Aorta (tissue), 5 donors: ENCODE measurements at places on chromosomes 1 and 21.
A peak's percentile ranks its signal among the peaks of the same experiment; 100 is the strongest.

DNA sequence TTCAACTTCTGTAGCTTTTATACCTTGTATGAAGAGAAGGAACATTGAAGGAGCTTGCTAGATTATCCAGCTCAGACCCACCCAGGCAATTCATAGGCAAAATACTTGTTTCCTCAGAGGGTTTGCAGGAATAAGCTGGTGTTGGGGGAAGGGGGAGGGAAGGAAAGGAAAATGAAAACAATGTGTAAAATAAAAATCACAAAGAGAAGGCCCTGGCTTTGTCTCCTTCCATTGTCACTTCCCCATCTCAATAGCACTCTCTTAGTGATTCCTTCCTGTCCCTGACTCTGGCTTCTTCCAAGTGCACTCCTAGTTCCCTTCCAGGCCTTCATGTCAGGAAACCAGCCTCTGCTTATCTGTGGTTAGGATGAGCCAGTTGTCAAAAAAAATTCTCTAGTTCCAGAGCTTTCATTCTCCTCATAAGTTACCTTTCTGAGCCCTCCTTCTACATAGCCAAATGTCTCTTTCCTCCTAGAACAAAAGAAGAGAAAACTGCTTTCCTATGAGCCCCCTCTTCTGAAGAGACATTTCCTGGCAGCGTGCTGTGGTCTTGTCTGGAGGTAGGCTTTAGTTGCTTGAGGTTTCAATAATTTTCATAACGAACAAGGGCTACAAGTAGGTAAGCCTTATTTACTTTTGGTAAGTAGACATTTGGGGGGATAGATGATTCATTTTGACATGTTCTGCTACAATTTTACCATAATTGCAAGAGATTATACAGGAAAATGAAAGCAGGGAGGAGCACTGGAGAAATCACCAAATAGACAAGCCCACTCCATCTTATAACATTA is 45.7 kb downstream of the FASLG start:
- no peak for DNase-seq

DNA sequence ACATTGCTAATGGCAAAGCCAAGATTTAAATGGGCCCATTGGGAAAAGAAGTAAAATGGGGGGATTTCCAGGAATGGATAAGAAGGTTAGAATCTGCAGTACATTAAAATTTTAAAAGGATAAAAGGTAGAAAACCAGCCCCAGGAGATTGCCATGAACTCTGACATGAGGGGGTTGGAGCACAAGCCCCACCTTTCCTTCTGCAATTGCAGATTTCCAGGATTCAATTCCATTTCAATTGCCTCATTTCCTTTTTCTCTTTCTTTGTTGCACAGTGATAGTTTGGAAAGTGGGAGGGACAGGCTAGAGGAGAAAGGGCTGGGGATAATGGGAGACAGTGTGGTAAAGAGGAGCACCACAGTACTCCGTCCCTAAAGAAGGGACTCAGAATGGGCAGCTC is 238.5 kb upstream of the RAB4A start:
- DNase-seq: no peak

DNA sequence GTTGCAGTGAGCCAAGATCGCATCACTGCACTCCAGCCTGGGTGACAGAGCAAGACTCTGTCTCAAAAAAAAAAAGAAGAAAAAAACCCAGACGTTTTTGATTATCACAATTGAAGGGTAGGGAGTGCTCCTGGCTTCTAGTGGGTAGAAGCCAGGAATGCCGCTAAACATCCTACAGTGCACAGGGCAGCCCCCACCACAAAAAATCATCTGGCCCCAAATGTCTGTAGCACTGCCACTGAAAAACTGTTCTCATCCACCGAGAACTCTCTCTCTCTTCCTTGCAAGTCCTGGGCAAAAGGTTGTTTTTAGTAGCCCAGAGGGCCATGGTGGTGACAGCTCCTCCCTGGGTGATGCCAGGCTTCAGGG is 35.6 kb upstream of the GPR157 start:
- DNase-seq: no peak

- DNase-seq: no peak
These were observed 90.5 kb upstream of the TLR5 start for GRCh38 chr1:223233410-223234169.

- DNase-seq: no peak
These were observed 1.9 kb upstream of the CNTN2 start for GRCh38 chr1:205041001-205041715.

- no peak for DNase-seq
These were observed 74.0 kb downstream of the ATP5PO start for GRCh38 chr21:33841561-33841960.

DNA sequence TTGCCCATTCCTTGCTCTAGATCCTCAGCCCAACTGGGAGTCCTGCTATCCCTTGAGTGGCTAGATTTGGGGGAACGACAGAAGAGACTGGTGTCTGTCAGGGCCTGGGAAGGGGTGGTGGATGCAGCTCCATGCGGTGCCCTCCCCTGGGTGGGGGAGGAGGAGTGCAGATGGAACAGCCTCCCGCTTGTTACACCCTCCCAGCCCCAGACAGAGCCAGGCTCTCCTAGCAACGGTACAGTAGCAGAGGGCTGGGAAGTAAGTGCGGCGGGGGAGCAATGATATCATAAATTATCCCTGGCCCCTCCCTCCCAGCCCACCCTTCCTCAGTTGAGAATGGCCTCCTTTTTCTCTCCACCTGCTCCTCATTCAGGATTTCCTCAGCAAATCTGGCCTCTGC is 37.2 kb downstream of the RHBG start:
- DNase-seq: no peak

DNA sequence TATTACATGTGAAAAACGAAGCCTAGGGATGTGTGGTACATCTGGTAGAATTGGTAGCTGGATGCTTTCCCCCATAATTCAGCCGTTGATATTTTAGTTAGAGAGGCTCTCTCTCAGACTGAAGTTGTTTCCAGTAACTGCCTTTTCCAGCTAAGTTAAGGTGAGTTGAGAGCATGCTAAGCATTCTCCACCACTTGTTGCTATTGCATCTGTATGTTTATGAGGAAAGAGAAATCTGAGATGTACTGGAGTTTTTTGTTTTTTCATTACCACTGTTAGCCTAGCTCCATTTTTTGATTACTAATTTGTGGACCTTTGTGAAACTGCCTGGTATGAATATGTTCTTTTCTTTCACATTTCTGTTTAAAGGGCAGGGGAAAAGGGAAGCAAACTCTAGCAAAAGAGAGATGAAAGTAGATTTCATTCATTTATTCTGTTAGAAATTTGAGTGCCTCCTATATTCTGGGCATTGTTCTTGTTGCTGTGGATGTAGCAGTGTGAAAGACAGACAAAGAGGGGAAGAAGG is 189.9 kb upstream of the CACYBP start:
- DNase-seq: no peak

DNA sequence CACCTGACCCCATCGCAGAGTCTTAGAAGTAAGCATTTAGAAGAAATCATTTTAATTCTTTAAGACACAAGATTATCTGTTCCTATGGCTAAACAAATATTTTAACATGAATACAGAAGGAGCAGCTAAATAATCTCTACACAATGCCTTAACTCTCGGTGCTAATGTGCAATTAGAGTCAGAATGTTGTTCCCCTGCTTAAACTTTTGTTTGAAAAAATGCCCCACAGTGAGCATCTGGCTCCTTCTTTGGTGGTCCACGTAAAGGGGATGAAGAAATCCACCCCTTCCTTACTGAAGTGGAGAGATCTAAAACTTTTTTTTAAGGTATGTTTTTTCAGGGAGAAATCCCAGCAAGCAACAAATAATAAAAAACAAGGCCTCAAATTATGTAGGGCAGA is 55.2 kb downstream of the SLC45A1 start:
- no peak for DNase-seq

DNA sequence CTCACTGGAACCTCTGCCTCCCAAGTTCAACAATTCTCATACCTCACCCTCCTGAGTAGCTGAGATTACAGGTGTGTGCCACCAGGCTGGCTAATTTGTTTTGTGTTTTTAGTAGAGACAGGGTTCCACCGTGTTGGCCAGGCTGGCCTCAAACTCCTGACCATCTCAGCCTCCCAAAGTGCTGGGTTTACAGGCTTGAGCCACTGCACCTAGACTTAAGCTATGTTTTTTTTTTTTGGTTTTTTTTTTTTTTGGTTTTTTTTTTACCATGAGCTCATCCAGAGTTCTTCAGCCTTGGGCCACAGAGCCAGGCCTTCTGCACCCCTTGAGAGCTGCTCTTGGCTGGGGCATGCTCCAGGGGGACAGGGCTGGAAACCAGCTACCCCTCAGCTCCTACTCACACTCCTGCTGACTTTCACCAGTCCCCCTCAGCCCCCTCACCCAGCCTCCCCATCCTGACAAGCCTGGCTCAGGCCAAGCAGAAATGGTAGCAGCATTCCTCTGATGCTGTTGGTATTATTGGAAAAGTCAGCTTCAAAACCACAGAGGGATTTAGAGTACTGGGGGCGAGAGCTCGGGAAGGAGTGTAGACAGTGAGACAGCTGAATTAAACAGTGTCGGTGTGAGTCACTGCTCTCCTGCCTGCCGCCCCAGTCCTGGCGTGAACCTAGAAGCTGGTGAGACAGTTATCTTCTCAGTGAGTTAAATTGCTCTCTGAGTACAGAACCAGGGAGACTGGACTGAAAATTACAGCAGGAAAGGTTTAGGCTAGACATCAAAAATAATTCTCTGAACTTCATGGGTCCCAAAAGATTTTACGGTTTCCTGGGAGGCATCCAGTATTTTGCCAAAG is 63.7 kb downstream of the NAV1 start:
- no peak for DNase-seq

DNA sequence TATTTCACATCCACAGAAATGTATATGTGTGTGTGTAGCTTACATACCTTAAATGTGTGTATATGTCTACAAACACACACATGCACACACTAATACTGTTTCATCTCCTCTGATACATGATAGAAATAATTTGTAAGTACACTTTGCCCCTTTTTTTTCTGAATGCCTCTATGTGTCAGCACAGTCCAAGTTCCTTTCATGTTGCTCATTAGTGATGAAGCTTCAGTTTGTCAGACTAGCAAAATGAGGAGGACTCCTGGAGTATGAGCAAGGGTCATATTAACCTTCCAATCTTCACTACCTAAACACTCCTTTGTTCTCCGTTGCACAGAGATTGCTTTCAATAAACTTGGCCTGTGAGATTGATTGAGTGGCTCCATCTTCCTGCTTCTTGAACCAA is 935.4 kb downstream of the MRPL39 start:
- DNase-seq: no peak

DNA sequence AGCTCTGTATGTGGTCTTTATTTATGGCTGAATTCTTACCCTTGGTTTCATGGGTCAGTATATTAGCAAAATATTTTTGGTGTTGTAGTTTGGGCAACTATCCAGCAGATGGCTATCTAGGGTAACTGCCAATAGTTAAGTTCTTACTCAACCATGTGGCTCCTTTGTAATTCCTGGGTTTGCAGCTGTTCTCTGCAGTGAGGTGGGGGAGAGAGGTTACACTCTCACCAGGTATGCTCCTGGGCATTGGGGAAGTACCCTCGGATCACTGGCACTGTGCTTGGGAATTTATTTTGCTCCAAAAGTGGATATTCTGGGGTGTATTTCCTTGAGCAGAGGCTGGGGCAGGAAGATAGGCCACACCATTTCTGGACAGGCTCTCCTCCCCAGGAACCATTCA is 436.7 kb upstream of the TMPRSS15 start:
- no peak for DNase-seq

DNA sequence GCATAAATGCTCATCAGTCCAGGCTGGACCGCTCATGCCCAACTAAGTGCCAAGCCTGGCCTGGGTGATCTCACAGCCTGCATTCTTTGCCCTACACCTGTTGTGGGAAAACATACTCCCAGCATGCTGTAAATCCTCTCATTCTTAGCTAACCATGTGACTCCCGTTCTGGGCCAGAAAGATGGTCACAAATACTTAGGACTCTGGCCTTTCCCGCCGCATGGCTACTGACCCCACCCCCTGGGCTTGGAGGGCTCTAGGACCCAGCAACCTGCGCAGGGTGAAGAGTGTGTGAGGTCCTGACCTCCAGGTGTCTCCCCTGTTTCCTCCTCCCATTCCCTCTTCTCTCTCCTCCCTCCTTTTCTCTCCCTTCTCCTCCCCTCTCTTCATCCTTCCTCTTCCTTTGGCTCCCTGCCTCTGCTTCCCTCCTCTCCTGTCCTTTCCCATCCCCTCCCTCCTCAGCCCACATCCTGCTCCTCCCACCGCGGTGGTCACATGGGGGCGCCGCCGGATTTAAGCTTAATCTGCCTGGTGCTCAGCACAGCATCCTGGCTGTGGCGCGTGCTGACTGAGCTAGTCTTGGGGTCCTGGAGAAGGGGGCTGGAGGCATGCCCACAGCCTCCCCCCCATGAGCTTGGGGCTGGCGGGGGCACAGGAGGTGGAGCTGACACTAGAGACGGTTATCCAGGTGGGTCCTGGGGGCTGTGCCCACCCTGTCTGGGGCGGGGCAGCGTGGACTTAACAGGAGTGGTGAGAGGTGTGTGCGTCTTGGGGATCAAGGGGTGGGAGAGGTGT is at the start of gene CROCC:
TSS of gene CROCC (plus strand) at position 541 of the 795 bp plus-strand sequence. CDS start at position 629, 88 bp downstream.
- DNase-seq: peak; percentile 45
